ENCODE measurements at places on chromosomes 1 and 21.

DNA sequence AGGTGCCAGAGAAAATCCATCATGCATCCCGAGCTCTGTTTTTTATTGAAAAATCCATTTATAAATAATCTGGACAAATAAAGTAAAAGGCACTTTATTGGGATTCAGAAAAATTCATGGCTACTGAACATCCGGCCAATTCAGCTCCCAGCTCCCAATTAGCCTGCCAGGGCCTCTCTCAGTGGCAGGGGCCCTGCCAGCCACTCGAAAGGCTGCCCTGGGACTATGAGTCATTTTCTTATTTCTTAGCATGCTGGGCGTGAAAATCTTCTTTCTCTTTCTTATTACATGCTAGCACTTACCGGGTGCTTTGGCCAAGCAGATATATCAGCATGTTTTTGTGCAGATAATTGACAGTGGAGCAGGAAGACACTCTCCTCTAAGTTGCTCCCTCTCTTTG is 283.3 kb downstream of the CAMTA1 start:
- ATAC-seq: no peak

DNA sequence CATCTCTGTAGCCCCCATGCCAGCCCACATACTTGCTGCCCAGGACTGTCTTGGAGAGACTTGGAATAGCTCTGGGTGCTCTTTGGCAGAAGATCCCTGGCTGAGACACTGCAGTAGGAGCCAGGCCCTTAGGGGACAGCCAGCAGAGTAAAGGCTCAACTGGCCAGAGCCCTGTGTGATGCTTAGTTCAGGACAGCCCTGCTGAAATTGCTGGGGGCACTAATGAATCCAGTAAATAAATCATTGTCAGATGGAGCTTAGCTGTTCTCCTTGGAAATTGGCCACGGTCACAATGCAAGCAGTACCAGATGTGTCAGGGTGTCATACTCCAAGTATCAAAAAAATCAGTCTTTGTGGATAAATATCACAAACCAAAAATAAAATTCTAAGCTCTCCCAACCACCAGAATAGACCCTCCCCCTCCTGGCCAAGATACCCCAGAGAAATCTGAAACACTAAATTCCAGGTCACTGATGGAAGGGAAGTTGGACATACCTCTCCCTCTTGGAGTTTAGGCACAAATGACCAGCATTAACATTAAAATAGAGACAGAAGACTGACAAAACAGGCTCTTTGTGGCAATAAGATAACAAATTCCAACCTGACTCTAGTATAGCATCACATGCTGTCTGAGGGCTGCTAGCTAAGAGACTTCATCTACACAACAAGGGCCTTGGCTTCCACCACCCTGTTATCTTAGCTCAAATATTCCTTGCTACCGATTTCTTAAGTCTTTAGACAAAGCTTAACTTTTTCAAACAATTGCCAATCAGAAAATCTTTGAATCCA is 83.2 kb upstream of the DNAH14 start:
- no peak for ATAC-seq

DNA sequence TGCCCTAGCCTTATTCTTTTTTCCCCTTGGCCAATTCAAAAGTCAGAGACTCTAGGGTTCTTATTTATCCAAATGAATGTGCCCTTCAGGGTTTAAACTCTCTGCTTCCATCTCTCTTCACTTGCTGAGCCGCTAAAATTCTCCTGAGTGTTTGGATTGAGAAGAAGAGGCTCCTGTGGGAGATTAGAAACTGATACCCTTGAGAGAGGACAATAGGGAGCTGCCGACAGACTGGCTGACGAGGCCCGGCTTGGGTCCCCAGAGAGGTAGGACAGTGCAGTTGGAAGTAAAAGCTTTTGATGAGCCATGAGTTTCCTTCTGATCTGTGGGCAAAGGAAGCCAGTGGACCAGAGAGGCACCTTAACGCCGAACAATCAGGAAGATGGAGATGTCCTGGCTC is 41.3 kb upstream of the UBE2U start:
- ATAC-seq: no peak

DNA sequence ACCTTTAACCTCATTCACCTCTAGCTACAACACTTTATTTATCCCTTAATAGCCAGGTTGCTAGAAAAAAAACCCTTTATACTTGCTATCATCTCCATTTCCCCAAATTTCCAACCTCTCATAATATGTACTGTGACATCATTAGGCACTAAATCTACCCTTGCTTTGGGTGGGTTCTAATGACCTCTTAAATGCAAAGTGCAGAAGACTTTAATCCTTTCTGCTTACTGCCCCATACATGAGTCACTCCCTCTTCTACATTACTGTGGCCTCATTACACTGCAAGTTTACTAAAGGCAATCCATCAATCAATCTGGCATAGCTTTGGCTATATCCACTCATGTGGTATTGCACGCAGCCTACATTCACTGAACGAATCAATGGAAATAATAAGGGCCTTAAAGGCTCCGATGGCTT is 353.3 kb downstream of the SMYD3 start:
- no peak for ATAC-seq

GRCh38 chr1:100875228-100875627 is 19.4 kb downstream of the EXTL2 start:
- ATAC-seq: no peak

GRCh38 chr1:198845851-198846250 is 207.0 kb downstream of the PTPRC start:
- no peak for ATAC-seq

DNA sequence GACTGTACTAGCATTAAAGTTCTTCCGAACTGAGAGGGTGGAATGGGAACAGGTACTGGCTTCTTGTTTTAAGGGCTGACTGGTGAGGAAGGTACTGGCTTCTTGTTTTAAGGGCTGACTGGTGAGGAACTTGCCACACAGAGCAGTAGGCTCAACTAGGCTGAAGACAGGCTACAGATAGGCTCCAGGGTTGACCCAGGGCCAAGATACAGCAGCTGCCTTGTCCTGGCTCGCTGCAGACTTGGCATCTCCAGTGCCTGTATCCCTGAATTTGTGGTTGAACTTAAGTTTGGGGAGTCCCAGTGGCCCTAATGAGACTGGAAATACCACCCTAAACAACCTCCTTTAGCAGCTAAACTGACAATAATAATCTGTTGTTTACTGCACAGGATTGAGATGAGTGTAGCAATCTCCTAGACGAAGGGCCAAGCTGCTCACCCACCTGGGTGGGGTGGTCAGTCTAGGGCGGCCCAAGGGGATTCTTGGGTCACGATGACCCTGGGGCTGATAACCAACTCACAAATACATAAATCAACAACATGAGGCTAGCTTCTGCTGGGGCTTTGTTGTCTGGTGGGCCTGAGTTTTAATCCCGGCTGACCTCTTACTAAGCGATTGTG is 227.1 kb downstream of the DISC1 start:
- ATAC-seq: no peak

GRCh38 chr1:117616356-117616755 is 10.5 kb downstream of the TENT5C start:
- ATAC-seq: no peak

GRCh38 chr1:245956225-245956624 is 550.9 kb downstream of the SMYD3 start:
- ATAC-seq: no peak

- no peak for ATAC-seq
Measured at GRCh38 chr21:29184037-29184436, 53.6 kb downstream of the MAP3K7CL start.

- no peak for ATAC-seq
Measured at GRCh38 chr1:230708631-230709580, 5.0 kb downstream of the AGT start.
